NCI-H2081 treated with DMSO at 0.1 percent for 48 hours (cell line): ENCODE measurements at places on chromosomes 7 and 10.

DNA sequence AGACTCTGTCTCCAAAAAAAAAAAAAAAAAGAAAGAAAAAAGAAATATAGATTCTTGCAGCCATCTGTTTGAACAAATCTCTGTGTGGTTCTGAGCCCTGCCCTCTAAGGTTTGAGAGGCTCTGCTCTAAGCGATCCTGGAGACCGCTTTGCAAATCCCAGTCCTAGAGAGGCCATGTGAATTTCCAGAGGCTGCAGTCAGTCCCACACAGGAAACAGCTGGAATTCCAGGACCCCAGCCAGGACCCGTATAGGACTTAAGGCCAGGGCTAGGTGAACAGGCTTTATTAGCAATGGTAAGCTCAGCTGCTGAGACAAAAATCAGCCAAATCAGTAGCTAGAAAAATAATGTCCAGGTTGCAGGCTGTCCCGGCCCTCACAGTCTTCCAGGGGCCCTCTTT lies 154.8 kb downstream of the RPS24 start:
- DNase-seq = no peak

GRCh38 chr7:125391921-125392320 lies 462.3 kb upstream of the POT1 start:
- DNase-seq = no peak

GRCh38 chr10:58237014-58237834 lies 30.5 kb downstream of the IPMK start:
- DNase-seq = no peak

DNA sequence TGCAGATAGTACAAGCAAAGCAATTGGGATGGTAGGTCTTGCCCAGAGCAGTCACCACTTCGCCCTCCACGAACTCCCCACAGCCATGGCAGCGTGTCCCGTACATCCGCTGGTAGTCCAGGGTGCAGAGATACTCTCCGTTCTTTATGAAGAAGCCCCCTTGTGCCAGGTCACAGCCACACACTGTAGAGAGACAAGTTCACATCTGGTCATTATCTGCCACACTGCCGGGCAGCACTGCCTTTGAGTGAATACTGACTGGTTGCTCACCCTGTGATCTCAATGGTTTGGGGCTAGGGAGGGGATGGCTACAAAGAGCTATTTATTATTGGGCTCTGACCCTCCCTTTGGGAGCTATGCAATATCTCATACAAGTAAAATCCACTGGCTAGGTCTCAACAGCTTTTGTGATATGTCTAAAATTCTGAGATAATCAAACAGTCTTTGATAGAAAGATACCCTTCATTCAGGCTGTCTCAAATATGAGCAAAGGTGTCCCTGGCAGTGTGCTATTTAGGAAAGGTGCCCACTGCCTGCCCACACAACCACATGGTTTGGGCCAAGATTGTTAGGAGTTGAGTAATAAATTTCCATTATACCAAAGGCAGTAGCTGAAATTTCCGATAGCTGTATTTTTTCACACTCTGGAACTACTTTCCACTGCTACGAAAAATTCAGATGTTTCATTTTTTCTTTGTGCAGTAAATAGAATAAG lies 82.5 kb downstream of the ABLIM1 start:
- DNase-seq = no peak

- no peak for DNase-seq
These were observed 16.5 kb upstream of the GPR37 start for GRCh38 chr7:124781907-124782734.

GRCh38 chr7:154881026-154881425 lies 121.9 kb downstream of the PAXIP1 start:
- DNase-seq = no peak
